ENCODE measurements at places on chromosomes 5 and 9.

DNA sequence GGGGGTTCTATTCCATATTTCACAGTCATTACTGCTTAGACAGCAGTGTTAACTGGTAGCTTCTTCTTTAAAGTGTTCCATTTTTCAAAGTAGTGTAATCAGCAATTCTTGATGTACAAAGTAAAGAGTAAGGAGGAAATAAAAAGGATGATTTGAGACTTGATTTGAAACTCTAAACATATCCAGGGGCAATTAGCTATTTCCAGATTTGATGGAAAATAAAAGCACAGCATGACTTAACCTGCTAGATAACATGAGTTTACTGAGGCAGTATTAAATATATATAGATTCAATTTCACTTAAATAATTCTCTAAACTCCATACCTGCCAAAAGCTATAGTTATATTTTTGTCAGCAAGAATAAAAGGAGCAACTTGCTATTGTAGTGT is 29.8 kb downstream of the NR2F1 start:
- no peak for DNase-seq

DNA sequence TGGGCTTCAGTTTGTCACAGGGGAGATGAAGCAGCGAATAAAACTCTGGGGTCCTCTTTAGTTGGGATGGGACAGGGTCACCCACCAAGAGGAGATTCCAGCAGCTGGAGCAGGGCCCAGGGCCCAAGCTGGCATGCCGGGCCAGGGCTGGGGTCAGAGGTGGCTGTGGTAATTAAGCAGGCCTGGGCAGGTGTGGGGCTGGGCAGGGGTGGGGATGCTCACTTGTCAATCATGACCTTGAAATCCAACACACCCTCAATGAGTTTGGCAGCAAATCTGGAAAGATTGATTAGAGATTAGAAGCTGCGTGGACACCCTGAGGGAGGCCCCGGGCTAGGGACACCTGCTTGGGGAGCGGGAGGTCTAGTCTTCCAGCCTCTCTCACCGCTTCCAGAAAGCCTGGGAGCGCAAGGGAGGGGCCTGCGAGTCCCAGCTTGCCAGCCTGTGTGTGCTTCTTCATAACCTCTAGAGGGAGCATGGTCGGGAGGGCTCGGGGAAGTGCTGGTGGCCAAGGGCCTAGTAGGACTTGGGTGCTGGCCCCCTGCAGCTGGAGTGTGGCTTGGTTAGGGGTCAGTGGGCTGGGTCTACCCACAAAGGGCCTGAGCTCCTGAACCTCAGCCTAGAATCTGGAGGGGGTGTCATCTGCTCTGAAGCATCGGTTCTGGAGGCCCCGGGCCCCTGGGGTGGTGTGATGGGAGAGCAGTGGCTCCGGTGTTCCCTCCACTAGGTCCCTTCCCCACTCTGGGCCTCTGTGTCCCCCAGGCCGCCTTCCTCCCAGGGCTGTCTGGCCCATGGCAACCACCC is 7.6 kb downstream of the CRAT start:
- DNase-seq: no peak

DNA sequence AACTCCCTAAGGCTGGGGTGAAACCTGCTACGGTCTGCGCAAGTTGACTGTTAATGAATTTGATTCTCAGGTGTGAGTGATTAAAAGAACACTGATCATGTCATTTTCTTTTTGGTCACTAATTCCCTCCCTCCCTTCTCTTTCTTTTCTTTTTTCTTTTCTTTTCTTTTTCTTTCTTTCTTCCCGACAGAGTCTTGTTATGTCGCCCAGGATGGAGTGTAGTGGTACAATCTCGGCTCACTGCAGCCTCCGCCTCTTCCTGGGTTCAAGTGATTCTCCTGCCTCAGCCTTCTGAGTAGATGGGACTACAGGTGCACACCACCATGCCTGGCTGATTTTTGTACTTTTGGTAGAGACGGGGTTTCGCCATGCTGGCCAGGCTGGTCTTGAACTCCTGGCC is 2.6 kb downstream of the ANXA1 start:
- no peak for DNase-seq

DNA sequence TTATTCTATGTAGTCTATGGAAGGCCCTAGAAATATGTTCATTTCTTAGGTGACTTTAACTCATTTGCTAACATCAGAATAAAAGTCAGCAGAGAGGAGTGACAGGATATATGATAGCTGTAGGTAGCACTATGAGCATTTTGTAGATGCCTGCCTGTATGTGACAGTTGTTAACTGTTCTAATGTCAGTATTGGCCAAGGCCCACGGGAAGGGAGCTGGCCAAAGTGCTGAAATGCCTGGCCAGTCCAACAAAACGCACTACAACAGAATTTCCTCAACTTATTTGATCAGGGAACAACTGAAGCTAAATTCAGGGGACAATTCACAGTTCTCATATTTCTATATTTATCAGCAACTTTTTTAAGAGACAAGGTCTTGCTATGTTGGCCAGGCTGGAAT is 20.8 kb downstream of the SV2C start:
- no peak for DNase-seq

GRCh38 chr5:60651872-60652620 is 47.9 kb downstream of the DEPDC1B start:
- DNase-seq: no peak

- no peak for DNase-seq
These were observed 13.6 kb downstream of the LCN10 start for GRCh38 chr9:136729144-136729543.

GRCh38 chr9:100436571-100436970 is 9.6 kb downstream of the MSANTD3 start:
- DNase-seq: no peak

- DNase-seq: no peak
These were observed 26.8 kb upstream of the ANKRD33B start for GRCh38 chr5:10536931-10537579.

- no peak for DNase-seq
These were observed 44.5 kb downstream of the TRIO start for GRCh38 chr5:14187660-14188059.

- DNase-seq: no peak
These were observed at the start of gene FBXL7 for GRCh38 chr5:15499528-15500324. Gene FBXL7, plus strand, starts transcription at chr5:15500180.

DNA sequence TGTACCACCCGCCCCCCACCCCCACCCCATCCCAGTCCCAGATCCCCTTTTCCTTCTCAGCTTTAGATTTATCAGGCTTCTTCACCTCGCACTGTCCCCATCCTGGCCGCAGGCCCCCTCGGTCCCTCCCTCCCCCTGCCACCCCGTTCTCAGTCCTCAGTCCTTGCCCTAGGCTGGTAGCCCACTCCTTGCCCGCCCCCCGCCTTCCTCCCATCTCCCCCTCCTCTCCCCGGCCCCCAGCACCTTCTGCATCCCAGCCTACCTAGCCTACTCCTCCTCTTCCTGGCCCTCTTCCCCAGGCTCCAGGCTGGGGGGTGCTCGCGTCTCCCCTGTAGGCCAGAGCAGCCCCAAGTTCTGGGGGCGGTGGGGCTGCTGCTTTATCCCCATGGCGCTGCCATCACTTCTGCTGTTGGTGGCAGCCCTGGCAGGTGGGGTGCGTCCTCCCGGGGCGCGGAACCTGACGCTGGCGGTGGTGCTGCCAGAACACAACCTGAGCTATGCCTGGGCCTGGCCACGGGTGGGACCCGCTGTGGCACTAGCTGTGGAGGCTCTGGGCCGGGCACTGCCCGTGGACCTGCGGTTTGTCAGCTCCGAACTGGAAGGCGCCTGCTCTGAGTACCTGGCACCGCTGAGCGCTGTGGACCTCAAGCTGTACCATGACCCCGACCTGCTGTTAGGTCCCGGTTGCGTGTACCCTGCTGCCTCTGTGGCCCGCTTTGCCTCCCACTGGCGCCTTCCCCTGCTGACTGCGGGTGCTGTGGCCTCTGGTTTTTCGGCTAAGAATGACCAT is 828 bp downstream of the NPR2 start:
- DNase-seq: no peak

GRCh38 chr5:15031180-15031579 is 159.6 kb upstream of the ANKH start:
- DNase-seq: no peak

DNA sequence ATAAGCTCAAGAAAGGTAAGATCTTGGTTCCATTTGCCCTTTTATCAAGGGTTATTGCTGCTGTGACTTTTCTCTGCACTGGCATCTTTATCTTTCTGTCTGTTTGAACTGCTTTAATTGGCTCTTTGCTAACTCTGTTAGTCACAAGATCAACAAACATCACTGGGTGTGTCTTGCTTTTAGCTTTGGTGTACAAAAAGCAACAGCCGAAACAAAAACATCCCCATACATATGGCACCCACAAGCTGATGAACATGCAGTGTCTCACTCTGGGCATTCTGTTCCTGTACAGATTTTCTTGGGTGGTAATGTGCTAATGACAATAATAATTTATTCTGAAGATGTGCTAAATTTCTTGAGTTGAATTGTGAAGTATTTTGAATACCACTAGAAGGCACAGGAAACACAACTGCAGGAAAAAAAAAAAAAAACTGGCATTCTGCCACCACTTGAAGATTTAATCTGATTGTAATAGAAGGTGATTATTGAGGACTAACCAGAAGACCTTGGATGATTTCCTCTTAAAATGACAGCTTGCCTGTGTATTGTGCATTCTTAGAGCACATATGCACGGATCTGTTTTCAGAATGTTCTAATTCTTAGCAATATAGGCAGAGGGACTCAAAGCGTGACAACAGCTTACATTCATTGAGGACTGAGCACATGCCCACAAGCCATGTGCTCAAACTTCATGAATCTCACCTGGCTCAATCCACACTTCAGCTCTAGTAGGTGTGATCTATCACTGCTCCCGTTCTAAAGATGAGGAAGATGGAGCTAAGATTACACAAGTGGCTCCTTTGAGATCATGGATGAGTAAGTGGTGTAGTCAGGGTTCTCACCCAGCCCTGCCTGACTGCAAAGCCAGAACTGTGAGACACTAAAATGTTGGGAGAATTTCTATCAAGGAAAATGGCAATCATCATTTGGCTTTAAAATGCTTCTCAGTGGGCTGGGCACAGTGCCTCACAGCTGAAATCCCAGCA is 96.4 kb downstream of the EBF1 start:
- no peak for DNase-seq

- no peak for DNase-seq
These were observed 120.6 kb upstream of the GABRP start for GRCh38 chr5:170662966-170663365.

DNA sequence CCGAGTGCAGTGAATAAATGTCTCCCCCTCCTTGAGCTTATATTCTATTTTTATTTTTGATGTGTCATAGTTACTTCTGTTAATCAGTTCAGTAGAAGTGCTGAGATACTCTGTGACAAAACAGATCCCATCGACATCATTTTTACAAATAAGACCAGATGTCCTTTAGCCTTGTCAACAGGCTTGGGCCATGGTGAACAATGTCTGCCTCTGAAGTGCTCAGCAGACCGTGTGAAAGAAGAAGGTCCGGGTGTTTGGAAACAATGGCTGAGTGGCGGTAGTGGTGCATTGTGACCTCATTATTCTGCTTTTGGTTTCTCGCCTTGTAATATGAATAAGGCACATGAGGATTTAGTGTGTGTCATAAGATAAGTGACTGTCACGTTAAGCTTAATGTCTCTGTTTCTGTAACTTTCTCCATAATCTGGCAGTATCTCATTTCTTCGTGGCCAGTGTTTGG is 71.2 kb downstream of the SYK start:
- DNase-seq: no peak

- no peak for DNase-seq
These were observed 53.1 kb upstream of the TGFBR1 start for GRCh38 chr9:99051851-99052250.

- DNase-seq: no peak
These were observed 27.4 kb upstream of the TCERG1 start for GRCh38 chr5:146419696-146420095.

DNA sequence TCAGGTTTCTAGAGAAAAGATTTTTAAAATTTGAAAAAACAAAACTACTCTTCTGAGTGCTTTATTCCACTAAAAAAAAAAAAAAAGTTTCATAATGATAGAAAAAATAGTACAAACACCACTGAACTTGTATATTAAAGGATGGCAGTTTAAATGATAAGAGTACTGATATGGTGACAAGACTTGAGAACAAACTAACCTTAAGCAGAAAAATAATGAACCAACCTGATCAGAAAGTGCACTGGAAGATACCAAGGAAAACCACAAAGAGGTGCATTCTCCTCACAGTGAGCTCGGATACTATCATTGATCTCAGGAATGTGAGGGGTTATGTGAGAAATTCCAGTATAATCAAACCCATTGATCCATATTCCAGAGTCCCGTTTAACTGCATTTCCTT is 34.3 kb downstream of the ERMP1 start:
- DNase-seq: no peak

- no peak for DNase-seq
These were observed 636.7 kb downstream of the NR2F1-AS1 start for GRCh38 chr5:92944337-92944736.

DNA sequence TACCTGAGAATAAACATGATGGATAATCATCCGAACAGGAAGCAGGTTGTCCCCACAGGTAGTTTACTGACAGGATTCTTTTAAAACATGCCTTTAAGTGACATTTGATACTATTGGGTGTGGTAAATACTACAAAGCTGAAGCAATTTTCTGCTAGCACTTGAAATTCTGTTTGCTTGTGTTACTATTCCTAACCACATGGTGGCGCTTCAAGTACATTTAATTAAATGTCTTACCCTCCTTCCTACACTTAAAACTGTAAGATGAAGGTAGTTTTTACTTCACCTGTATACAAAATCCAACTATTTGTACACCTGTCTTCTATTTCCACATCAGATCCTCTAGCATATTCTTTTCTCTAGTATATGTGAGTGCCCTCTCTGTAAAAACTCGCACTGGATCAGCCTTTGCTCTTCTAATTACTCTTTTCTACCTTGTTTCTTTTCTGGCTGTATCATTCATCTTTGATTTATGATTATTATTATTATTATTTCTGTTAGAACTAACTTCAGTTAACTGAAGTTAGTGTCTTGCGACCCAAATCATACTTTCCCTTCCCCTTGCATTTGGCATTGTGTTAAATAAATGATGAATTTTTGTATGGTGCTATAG is 18.4 kb downstream of the SLC25A46 start:
- no peak for DNase-seq

GRCh38 chr5:16866795-16867576 is 69.1 kb downstream of the MYO10 start:
- DNase-seq: no peak

DNA sequence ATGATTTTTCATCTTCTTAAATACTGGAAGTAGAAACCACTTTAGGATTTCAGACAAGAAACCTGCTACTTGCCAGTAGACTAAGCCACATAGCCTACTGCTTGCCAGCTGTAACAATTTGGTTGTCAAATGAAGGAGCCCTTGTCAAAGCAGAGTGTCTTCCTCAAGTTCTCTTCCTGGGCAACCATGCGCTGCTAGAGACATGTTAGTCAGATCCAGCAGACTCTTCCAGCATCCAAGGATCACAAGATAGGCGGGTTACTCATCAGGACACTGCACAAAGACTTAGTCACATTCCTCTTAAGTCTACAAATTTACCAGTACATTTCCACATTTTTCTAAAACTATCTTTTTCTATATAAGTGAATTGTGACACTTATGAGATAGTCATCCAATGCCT is 24.4 kb downstream of the SKIC3 start:
- no peak for DNase-seq

- no peak for DNase-seq
These were observed 95.1 kb upstream of the CCNG1 start for GRCh38 chr5:163342306-163342705.

Data from stimulated activated CD4-positive, alpha-beta T cell treated with anti-CD3 and anti-CD28 coated beads, TNF-alpha, amount 100 ng/mL, for 1 hour (primary cell).